ENCODE measurements at places on chromosomes 13 and 19.
A peak's percentile ranks its signal among the peaks of the same experiment; 100 is the strongest.

- no peak for DNase-seq
These were observed 1543.0 kb downstream of the SLITRK5 start for GRCh38 chr13:89214185-89214584.

- DNase-seq, result no peak
These were observed 951 bp upstream of the MTUS2 start for GRCh38 chr13:28819046-28819730.

DNA sequence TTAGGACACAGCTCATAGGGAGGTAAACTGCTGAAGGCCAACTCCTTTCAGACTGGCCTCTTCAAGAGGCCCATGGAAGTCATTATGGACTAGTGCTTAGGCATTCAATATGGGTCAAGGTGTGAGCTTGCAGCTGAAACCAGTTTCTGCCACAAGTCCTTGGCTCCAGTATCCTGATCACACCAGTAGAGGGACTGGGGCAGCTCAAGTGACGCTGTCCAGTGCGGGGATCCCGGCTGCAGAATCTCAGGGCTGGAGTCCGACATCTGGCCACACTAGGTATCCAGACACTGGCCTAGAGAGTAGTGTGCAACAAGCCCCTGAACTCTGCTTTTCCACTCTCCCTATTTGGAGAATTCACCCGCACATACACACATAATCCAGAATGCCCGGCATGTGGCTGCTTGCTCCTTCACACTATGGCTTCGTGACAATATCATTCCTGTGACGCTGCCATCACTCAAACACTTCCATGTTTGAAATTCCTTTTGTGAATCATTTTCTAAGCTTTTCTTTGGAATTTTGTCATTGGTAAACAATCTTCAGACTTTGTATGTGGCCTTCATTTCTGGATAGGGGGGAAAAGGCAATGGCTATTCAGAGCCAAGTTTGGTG is 425.1 kb downstream of the EFNB2 start:
- DNase-seq, result no peak

GRCh38 chr19:40933025-40933424 is 51.0 kb upstream of the CYP2A7 start:
- DNase-seq, result no peak

DNA sequence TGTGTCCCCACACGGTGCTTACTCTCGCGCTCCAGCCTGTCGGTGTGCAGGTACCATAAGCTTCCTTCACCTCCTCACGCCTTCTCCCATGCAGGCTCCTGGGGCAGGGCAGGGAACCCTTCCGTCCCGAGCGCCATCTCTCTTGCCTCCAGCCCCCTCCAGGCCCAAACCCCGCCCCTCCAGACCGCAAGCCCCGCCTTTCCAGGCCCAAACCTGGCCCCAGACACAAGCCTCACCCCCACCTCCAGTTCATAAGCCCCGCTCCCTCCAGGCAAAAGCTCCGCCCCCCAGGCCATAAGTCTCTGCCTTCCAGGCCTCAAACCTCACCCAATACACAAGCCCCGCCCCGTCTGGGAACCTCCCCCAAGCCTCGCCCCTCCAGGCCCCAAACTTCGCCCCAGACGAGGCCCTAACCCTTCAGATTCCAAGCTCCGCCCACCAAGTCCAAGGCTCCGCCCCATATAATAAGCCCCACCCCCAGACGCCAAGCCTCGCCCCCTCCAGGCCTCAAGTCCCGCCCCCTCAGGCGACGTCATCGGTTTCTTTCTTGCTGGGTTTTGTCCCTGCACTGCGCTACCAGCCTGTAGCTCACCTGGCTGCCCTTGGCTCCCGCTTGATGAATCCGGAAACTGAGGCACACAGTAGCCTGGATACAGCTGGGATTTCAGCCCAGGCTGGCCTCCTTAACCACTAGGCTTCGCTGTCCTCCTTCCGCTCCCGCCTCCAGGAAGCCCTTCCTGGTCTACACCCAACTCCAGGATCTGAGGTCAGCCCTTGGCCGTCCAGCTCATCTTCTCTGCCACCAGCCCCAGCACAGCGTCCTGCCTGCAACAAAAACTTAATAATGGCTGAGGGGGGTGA is 16.1 kb downstream of the MKNK2 start:
- peak; percentile 95 for DNase-seq

DNA sequence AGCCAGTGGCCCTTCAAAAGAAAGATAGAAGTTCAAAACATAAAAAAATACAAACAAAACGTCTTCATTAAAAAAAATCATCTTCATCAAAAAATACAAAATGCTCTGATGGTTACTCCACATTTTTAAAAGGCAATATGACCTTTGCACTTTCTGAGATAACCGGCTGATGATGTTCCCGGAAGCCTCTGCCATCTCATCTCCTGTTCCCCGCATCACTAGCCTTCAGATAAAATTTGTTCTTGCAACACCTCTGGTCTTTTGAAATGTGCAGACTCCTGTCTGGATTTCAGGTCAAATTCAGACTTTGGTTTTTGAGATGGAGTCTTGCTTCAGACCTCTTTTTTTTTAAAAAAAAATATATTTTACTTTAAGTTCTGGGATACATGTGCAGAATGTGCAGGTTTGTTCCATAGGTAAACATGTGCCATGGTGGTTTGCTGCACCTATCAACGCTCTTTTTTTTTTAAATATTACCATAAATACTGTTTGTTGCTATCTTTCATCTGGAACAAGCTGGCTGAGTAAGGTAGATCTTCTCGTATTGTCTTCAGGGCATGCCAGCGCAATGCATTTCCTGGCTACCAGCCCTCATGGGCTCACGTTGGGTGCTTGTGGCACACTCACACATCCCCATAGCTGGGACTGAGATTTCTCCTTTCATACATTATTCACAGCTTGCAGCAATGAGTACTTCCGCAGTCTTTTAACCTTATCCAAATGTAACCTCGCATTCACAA is 418.9 kb upstream of the ARGLU1 start:
- DNase-seq, result no peak

GRCh38 chr13:46122304-46122703 is 17.5 kb upstream of the CPB2 start:
- no peak for DNase-seq

DNA sequence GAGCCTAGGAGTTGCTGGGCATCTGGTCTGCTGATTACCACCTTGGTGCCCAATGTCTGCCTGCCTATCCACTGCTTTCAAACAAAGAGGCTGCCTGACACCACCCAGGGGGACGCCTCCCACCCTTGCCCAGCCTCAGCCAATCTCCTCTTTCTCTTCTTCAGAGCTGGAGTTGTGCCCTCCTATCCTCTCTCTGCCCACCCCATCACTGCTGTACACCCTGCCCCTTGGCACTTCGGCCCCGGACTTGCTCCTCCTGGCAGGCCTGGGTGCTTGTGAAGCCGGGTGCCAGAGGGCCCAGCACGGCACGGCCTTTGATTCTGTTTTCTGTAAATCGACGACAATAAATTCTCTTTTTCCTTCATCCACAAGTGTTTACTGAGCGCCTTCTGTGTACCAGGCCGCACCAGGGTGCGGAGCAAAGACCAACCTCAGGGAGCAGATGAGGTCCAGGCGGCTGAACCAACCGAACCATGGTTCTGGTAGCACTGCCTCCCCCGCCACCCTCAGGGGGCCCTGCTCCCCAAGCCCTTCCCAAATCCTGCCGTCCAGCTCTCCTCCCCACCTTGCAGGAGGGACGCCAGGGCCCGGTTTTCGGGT is 5.0 kb downstream of the RNF225 start:
- DNase-seq, result no peak

DNA sequence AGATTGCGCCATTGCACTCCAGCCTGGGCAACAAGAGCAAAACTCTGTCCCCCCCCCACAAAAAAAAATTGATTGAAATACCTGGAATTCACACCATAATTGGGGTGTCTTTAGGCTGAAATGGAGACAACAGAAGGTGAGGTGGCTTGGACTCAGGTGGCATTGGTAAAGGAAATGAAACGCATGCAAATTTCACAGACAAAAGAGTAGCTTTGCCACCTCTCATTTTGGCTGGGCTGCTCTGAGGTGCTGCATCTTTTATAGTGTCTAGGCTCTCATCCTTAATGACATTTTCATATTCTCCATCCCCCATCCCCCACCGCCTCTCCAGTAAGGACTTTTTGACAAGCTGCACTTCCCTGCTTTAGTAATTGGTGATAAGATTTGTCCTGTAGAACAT is 6.9 kb downstream of the UBE2L5 start:
- no peak for DNase-seq
